ENCODE measurements at places on chromosomes 3 and 15.

DNA sequence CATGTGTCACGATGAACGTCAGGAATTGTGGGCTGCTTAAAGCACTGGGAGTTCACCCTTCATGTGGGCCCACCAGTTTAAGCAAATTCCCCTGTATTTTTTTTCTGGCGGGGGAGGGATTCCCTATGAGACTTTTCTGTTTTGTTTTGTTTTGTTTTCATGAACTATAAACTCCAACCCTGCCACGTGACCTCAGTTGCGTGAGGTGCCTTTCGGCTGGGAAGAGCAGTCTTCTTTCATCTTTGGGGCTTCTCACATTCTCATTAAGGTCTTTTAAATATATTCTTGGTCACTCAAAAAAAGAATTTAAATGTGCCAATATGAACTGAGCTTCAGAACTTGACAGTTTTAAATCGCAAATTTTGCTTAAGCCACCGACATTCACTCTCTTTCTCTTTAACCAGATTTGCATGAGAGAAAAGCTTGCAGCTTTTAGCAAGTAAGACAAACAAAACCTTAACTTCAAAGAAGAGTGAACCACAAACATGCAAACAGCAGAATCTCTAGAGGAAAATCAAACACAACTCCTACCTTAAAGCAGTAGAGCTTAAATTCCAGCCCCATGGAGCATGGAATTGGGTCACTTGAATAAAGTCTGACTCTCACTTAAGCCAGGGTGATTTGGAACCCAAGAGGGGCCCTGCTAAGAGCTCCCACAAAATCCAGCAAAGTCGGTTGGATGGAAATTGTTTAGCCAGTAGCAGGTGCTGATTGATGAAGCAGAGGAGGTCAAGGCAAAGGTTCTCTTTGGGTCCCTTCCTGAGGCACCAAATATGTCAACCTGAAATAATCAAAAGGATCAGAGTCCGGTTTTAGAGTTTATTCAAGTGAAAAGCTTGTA, 699.8 kb upstream of the GBE1 start:
- DNase-seq = no peak

GRCh38 chr3:160473978-160474377, 24.4 kb upstream of the TRIM59 start:
- DNase-seq = no peak

GRCh38 chr3:179148616-179149405, 654 bp downstream of the PIK3CA start:
- DNase-seq = peak; percentile 54

DNA sequence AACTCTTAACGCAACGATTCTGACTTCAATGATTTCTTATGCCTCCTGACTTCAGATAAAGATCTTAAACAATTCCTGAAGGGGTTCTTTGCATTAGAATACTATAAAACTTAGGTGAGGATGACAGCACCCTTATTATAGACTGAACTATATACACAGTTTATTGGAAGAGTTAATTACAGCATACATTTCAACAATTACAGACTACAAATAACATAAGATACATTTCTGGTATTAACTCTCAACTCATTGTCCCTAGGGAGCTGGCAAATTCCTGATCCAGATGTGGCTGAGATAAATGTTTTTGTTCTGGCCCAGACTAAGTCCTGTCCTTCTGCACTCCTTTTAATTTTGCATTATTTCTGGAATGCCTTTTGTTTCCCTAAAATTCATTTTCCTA, 155.5 kb upstream of the TMC3 start:
- no peak for DNase-seq

- no peak for DNase-seq
These were observed 103.3 kb downstream of the SNRK start for GRCh38 chr3:43389388-43390254.

DNA sequence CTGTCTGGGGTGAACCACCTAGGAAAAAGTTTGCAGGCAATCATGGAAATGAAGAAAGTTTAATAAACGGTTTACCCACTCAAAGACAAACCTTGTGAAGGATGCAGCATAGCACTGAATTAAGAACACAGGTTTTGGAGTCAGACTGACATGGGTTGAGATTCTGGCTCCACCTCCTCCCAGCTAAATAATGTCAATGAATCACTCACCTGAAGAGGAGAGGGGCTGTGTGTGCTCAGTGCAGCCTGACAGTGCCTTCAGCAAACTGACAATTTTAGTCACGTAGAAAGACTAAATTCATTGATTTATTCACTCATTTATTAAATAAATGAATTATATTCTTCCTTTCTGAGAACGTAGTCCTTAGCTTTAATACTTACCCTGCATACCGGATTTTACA, 18.9 kb downstream of the NR1I2 start:
- no peak for DNase-seq

GRCh38 chr15:81069909-81070308, 64.2 kb upstream of the CFAP161 start:
- no peak for DNase-seq

DNA sequence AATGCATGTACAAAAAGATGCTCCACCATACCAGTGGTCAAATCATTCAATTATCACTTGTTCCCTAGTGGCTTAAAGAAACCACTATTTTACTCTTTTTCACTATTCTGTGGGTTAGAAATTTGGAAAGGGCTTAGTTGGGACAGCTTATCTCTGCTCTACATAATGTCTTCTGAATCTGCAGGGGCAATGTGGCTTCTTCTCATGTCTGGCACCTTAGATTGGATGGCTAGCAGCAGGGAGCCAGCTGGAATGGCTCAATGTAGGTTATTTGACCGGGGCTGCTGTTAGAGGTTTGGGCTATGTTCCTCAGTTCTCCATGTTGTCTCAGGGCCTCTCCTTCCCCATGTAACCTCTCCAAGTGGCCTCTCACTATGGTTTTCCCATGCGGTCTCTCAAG, 57.5 kb upstream of the EPHB1 start:
- DNase-seq = no peak

DNA sequence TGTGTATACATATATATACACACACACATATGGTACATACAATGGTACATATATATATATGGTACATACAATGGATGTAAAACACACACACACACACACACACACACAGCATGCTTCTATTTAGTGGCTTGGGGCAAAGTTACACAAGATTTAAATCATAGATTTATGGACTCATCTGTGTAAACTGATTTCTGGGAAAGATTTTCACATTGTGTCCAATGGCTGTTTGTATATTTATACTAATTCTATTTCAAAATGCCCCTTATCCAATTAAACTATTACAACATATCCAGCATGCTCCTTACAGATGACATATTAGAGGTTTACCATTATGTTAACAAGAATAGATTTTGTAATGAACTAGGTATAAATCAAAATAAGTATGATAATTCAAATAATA, 94.9 kb downstream of the ANO10 start:
- DNase-seq = no peak

DNA sequence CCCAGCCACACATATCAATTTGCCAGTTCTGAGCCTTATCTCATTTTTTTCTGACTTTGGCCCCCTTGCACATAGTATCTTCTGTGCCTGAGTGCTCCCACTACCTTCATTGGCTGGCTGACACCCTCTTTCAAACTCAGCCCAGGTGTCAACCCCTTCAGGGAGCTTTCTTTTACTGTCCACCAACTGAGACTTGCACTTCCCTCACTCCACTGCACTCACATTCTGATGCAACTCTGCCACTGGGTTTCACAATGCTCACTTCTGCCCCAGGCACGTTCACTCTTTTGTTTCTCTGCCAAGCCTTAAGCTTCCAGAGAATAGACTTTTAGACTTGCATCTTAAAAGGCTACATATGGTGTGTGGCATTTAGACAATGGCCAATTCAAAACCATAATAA, 101.5 kb upstream of the CBLB start:
- no peak for DNase-seq

DNA sequence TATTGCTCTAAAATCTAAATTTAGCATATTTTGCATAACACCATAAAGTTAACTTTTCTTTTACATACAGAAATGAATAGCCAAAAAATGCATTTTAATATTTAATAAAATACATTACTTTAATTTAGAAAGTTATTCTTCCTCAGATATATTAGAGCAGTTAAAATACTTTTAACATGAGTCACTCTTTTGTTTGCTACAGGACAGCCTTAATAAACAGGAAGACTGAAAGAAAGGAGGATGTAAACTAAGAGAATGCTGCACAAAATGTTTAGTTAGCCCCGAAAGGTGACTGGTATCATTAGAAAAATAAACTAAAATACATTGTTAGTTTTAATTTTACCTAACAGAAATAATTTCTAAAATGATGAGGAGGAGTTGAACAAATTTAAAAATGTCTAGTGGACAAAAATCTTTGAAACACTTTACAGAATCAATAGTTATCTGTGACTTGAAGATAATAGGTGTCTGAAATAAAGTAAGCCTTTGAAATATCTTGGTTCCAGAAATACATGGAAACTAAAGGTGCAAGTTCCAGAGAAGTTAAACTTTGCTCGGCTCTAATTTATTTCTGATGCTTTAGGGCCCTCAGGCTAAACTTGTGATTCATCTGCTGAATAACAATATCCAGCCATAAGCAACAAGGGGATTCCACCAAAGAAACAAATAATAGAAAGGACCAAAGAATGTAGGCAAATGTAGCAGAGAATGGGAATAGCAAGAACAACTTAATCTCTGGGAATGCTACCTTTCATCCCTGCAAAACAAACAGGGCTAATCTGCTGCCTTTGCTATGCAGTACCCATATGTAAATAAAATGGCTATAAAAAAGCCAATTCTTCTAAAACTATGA, 138.3 kb upstream of the UBP1 start:
- DNase-seq = no peak

DNA sequence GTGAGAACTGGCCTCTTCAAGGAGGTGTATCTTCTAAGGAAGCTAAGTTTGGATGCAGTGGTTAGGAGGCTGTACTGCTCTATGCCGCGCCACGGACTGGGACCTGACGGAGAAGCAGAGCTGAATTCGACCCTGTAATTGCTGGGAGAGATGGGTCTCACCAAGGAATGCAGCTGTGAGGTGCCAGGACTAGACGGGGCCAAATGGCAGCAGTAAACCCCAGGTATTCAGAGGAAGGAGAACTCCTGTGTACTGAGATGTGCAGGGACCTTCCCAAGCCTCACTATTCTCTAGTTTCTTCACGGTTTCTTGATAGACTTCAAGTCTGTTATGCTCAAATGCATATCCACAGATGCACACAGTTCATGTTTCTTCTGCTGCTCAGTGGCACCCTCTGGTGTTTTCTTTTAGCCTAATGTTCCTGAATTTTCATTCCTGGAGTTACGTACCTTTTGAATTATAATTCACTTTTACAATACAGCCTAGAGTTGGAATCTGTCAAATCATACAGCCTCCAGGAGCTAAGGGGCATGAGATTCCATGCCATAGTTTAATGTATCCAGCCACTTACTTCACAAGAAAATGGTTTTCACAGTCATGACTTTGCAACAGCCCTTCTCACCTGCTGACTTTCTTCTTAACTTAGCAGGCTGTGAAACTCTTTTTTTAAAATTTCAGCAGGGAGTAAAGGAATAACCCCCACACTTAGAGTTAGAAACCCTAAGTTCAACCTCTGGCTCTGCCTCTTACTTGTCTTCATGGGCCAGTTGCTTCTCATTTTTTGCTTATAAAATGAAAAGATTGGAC, 61.8 kb downstream of the GLDN start:
- DNase-seq = peak; percentile 38

DNA sequence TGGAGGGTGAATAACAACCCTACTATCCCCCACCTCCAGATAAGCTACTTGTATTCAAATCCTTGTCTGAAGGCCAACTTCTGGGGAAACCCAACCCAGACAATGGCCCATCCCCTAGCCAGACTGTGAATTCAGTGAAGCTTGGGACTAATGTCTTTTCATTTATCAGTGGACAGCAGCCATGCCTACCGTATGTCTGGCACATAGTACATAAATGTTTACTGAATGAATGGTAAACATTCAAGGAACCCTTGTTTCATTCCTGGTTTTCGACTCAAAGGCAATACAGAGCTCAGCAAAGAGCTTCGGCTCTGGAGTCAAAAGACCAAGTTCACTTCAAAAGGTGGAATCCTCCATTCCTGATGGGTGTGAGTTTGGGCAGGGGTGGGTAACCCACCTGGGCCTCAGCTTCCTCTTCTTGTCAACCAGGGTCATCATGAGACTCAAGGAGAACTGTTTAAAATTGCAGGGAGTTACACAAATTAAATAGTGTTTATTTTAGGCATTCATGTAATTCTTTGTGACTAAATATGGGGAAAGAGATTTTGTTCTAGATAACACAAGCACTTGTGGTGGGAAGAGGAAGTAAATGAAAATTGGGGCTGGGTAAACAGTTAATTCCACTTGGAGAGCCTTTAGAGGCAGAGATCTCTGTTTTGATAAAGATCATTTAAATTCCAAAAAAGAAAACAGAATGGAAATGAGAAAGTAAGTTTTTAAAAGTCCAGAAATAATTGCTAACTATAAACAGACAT, 303.7 kb upstream of the WNT5A start:
- DNase-seq = no peak

DNA sequence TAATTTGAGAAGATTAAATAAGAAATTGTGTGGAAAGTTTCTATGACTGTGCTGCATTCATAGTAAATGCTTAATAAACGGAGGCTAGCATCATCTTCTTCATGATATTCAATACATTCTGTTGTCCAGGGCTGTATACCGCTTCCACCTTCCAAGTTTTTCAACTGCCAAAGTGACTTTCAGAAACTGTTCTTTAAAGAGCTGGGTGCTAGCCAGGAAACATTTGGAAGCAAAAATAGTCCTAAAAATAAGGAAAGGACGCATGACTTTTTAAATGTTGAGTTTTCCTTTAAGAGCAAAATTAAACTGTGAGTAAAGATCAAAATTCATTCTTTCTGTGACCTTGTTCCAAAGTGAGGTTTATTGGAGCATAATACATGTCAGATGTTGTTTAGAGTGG, 9.4 kb upstream of the ERC2 start:
- DNase-seq = no peak

DNA sequence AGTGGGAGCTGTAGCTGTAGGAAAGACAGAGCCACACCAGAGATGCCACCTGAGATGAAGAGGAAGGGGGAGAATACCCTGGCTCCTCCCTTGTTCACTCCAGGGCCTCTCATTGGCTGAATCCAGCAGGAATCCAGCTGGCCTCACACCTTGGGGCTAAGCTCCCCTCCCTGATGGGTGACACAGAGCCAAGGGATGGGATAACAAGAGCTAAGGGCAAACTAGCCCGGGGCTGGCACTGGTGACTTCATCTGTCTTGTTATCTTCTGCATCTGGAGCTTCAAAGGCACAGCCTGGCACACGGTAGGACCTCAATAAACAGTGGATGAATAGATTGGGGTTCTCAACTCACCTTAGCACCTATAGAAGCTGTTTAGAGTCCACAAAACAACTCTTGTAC, 13.8 kb upstream of the GATA2 start:
- no peak for DNase-seq

GRCh38 chr3:170651260-170651845, 65.5 kb upstream of the SLC7A14 start:
- DNase-seq = no peak

GRCh38 chr15:55253580-55253979, 36.0 kb downstream of the RAB27A start:
- no peak for DNase-seq

- no peak for DNase-seq
These were observed 32.5 kb upstream of the GP5 start for GRCh38 chr3:194431554-194431953.

GRCh38 chr3:152301745-152302181, 33.0 kb downstream of the MBNL1 start:
- no peak for DNase-seq

- no peak for DNase-seq
These were observed 322.5 kb upstream of the CFAP20DC start for GRCh38 chr3:59372346-59372745.

- DNase-seq = no peak
These were observed 186.4 kb downstream of the FAM43A start for GRCh38 chr3:194871864-194872668.

Data from GM20000 (cell line).